Motor neuron (in vitro differentiated cells): ENCODE measurements at places on chromosomes 3 and 15.

DNA sequence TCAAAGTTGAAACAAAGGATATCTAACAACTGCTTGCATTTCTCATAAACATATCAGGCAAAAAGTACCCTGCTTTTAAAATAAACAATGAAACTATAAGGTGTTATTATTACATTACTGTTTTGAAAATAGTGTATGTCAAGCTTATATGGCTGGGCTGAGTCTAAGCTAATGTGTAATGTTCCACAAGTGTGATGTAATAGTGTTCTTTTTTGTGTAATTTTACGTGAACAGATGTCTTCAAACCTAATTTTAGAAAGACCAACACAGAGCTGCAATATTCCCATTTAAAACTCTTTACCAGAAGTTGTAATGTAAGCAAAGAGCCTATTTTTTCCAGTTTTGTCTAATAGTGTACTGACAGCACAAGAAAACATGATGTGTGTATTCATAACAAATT, 34.0 kb downstream of the MINDY2 start:
- no peak for ATAC-seq

DNA sequence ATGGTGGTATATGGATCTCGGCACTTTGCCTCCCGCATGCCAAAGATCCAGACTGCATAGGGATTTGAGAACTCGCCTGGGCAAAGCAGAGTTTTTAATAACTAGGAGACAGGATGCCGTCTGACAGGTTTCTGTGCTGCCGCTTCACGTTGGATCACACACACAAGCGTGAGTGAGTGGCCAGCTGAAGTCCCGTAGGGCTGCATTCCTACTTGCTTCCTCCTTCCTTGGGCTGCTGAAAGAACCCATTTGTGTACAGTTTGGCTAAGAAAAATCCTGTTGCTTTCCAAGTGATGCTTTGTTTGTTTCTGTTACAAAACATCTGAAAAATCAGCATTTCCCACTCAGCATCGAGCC, 604.3 kb upstream of the CFAP20DC start:
- ATAC-seq: no peak

DNA sequence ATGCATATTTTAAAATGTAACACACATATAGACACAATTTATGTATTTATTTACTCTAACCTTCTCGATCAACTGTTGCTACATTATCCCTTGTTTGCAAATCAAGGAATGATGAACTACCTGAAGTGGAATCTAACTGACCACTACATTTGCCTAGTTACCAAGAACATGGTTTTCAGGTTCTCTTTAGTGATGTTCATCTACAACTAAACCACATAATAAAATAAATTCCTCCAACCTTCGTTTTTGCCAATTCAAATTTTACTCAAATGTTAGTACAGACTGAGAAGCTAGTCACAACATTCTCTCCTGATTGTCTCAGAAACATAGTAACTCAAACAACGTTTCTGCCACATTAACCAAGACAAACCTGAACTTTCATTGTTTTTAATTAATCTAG, 521.9 kb downstream of the FOXP1 start:
- ATAC-seq: no peak

GRCh38 chr3:39927479-39927878, 118.1 kb downstream of the MYRIP start:
- no peak for ATAC-seq

DNA sequence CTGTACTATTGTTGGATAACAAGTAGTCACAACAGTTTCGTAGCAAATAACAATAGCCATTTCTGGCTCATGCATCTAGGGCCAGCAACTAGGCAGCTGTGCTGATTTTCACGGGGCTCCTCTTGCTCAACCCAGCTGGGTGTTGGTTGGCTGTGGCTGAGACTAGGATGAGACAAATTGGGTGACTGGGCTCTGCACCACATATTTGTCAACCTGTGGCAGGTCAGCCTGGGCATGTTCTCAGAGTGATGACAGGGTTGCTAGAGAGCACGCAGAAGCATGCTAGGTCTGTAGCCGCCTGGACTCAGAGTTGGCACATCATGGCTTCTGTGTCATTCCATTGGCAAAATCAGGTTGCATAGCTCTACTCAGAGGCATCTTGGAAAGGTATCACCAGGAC, 175.9 kb downstream of the OTOL1 start:
- ATAC-seq: no peak

GRCh38 chr3:31948280-31948679, 32.8 kb downstream of the OSBPL10 start:
- ATAC-seq: no peak

GRCh38 chr15:70588613-70589012, 174.7 kb downstream of the UACA start:
- ATAC-seq: no peak

- ATAC-seq: no peak
Measured at GRCh38 chr3:197224034-197224444, 74.4 kb downstream of the DLG1 start.

DNA sequence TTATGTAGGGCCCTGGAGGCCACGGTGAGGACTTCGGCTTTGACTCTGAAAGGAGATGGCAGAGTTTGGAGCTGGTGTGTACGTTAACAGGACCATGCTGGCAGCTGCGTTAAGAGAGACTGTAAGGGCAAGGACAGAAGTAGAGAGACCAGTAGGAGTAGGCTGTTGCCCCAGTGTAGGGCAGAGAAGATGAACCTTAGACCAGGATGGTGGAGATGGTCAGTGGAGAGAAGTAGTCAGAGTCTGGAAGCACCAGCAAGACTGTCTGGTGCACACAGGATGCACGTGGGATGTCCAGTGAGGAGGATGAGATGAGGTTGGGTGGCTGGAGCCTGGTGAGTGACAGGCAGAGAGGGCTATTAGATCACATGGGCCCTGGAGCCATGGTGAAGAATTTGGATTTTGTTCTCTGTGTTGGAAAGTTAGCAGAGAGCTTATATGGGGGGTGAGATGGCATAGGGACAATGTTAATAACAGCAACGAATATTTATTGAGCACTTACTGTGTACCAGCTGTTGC, 150.1 kb downstream of the IGF1R start:
- no peak for ATAC-seq

DNA sequence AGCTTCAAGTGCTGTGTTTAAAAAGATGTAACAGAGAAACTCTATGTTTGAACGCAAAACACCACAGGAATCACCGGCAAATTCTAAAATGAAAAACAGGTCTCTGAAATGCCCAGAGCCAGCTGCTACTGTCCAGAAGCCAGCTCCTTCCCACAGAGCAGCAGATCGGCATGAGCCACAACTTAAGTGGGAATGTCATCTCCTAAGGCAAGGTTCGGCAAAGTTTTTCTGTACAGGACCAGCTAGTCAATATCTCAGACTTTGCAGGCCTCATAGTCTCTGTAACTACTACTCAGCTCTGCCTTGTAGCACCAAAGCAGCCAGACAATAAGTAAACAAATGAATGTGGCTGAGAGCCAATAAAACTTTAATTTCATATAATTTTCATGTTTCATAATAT, 4.9 kb downstream of the PLOD2 start:
- no peak for ATAC-seq

GRCh38 chr15:66943456-66944095, 121.8 kb upstream of the SMAD3 start:
- no peak for ATAC-seq

GRCh38 chr15:69794645-69795469, 302.9 kb downstream of the TLE3 start:
- ATAC-seq: peak; percentile 87

- no peak for ATAC-seq
Measured at GRCh38 chr3:104297617-104298016, 1069.1 kb upstream of the ALCAM start.

- no peak for ATAC-seq
Measured at GRCh38 chr3:189446959-189447560, 184.1 kb upstream of the TP63 start.

- no peak for ATAC-seq
Measured at GRCh38 chr3:12396471-12396870, 87.8 kb upstream of the TSEN2 start.

DNA sequence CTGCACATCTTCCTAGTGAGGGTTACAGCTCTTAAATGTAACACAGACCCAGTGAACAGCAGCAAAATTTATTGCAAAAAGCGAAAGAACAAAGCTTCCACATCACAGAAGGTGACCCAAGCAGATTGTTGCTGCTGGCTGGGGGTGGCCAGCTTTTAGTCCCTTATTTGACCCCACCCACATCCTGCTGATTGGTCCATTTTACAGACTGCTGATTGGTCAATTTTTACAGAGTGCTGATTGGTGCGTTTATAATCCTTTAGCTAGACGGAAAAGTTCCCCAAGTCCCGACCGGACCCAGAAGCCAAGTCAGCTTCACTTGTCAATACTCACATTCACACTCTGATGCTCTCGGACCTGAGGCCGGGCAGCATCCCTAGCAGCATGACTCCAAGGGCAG, 154.5 kb upstream of the ATP10A start:
- ATAC-seq: no peak

DNA sequence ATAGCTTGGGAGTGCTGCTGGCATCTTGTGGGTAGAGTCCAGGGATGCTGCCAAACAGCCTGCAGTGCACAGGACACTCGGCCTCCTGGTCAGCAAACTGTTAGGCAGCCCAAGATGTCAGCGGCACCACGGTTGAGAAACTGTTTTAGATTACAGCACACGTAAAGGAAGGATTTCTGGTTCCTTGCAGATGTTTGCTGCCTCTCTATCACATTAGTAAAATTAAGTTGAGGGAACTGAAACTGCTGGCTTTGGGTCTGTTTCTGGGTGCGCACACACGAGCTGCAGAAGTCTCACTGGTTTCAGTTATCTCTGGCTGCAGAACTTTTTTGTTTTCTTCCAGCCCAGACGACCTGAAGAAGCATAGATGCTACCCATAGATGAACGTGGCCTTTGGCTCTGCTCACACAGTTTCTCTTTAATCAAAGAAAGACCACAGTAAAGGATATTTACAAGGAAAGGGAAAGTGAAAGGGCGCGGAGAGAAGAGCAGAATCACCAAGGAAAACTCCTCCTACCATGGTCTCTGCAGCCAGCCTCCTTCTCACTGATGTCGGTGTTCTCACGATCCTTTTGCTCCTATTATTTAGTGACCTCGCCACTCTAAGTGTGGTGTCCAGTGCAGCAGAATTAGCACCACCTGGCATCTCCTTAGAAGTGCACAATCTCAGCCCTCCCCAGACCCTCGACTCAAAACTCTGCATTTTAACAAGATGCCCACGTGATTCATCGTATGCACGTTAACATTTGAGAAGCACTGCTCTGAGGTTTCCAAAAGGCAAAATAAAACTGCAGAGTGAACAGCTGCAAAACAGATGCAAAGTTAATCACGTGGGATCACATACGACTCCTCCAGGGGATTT, 50.6 kb upstream of the AKAP13 start:
- peak; percentile 53 for ATAC-seq

DNA sequence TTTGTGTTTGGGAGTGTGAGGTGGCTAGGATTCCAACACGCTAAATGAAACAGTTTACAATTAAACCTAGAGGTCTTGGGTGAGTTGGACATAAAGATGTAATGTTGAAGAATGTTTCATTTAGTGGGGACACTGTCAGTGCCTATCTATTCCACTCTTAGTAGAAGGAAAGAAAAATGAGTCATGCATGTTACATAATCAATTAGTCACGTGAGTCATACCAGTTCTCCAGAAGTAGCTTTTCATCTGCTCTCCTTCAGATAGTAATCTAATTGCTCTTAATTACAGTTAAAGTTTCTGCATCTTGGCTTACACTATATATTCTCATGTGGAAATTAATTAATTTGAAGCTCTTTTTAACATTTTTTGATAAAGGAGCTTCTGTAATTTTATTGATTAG, 115.7 kb upstream of the P2RY1 start:
- peak; percentile 82 for ATAC-seq

GRCh38 chr3:28781053-28781452, 432.4 kb upstream of the AZI2 start:
- ATAC-seq: no peak

GRCh38 chr3:182792901-182793662, at the start of gene ATP11B:
Gene ATP11B (plus strand): TSS chr3:182793504. CDS start chr3:182793760, 256 bp downstream.
- ATAC-seq: peak; percentile 63

- ATAC-seq: peak; percentile 81
Measured at GRCh38 chr3:50587373-50587772, 18.1 kb downstream of the HEMK1 start.

GRCh38 chr15:36029606-36030210, 483.7 kb upstream of the DPH6 start:
- ATAC-seq: no peak

DNA sequence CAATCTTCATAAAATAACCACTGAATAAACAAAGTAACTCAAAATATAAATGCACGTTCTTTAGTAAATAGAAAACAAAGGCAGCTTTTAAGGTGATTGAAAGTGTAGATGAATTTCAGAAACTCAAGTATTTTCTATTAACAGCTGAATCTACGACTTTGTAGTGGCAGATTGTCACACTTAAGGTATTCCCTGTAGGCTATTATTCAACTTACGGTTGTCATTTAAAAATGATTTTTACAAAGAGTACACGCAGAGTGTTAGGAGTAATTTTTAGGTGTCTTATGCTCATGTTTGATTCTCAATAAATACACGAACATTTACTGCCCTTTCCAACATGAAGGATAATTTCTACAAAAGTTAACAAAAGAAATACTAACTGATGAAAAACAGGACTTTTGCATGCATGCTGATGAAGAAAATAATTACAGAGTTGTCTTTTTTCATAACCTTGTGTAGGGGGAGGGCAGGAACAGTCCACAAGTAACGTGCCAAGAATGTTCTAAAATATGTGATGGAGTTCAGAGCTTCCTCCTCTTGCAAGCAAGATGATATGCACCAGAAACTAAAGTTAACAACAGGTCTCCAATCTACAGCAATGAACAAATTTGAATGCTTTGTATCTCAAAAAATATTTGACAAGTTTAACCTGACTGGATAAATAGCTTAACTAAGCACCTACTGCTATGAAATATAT, 16.7 kb downstream of the DCBLD2 start:
- no peak for ATAC-seq

DNA sequence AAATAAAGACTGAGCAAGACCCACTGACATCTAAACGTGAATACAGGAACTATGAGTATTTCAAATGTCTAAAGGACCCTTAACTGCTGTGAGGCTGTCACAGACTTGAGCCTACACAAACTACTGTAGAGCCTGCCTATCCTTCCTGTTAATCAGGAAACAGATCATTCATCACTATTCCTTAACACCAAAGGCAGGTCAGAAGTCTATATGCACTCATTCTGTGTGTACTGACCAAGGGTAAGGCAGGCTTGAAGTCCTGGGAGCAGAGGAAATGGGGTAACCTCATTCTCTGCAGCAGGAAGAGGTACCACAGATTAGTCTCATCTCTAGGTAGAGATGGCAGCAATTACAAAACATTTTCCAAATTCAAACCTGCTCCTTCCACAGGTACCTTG, 30.7 kb downstream of the NPTN start:
- no peak for ATAC-seq

DNA sequence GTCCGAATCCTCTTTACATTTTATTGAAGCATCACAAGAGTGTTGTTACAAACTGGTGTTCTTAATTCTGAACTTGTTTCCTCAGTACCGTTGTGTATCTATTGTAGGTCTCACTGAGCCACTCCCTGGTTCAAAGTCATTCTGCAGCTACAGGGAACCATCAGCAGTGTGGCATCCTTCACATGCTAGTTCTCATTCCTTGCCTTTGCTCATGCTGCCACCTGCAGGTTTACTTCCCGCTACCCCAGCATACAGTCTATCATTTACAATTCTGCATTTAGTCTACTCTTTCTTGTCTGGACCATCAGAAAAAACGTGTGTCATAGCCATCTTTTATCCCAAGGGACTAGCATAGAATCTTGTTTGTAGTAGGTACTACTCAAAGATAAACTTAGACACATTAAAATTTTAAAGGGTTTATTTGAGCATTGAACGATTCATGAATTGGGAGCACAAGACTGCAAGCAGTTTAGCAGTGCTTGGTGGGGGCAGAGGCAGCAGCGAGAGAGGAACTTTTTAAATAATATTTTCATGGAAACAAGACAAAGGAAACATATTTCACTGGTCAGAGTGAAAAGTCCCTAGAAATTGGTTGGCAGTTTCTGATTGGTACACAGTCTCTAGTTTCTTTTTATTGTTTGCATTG, 402.1 kb downstream of the CADM2 start:
- peak; percentile 97 for ATAC-seq
